ENCODE measurements at places on chromosomes 3 and 15.
A peak's percentile ranks its signal among the peaks of the same experiment; 100 is the strongest.

DNA sequence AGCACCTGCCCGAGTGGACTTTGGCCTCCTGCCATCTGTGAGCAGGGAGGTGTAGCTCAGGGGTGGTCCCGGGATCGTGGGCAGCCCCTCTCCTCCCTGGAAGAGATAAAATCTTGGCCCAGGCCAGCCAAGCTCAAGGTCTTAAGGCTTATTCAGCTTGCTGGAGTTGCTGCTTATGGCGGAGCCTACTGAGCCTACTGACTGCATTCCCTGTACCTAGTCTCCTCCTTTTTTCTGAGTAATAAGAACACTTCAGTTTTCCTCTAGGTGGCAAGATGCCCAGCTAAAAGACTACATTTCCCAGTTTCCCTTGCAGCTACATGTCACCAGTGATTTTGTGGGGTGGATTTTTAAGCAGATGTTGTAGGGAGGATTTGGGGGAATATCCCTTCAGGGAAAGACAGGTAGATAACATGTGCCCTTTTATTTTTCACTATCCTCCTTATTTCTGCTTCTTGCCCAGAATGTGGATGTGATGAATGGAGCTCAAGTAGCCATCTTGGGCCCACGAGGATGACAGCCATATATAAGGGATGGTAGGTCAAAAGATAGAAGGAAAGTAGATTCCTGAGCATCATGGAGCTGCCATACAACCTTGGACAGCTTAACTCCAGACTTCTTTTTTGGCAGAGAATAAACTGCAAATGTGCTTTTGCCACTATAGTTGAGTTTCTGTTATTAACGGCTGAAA, 41.4 kb upstream of the INSYN1 start:
- no peak for DNase-seq

DNA sequence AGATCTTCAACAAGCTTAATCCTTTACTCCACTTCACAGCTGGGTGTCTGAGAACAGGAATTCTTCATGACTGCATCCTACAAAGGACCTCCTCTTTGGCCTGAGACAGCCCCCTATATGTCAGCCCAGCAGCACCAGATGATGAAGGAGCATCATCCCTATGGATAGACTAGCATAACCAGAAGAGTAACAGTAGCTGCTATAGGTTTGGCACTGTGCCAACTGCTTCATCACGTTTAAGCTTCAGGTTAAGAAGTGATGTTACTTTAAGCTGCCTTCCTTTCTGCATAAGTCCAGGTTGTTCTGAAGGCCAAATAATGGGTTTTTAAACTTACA, 50.6 kb downstream of the CMSS1 start:
- DNase-seq, result no peak

GRCh38 chr15:56613811-56614210, 119.5 kb downstream of the ZNF280D start:
- no peak for DNase-seq

GRCh38 chr3:71260782-71261181, 322.7 kb downstream of the FOXP1 start:
- no peak for DNase-seq

GRCh38 chr3:125356140-125357026, 18.7 kb downstream of the ZNF148 start:
- no peak for DNase-seq

DNA sequence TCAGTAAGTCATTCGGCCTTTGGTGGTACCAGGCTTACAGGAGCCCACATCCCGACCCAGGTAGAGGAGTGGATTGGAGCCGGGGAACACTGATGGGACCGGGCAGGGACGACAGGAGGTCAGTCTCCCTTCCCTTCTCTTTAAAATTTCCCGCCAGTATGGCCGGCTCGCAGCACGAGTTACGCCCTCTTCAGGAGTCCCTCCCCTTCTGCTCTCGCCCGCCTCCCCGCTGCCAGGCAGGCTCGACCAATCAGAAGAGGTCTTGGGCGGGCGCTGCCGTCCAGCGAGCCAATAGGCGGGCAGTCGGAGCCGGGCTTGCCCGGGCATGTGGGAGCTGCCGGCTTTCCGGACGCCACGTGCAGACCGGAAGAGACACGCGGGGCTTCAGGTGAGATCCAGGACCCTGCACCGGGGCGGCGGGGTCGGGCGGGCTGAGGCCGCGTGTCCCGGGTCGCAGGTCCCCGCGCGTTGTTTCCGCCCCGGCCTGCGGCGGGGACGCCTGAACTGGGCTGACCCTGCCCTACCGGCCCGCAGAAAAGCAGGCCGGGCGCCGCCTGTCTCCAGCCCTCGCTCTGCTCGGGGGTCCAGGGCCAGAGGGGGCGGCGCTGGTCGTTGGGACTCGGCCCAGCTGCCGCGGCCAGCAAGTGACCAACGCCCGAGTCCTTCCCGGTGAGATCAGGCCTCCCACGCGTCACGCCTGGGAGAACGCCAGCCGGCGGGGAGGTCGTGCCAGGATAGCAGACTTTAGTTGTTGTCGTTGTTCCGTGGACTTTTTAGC, at the start of gene AEN:
AEN (plus strand) TSS at position 346 of the 778 bp plus-strand sequence. CDS start 4,870 bp downstream, outside the sequence.
- DNase-seq, result peak; percentile 96

GRCh38 chr3:128546646-128547045, 53.6 kb upstream of the GATA2 start:
- DNase-seq, result no peak

GRCh38 chr3:64634417-64634816, 53.4 kb downstream of the ADAMTS9 start:
- no peak for DNase-seq

- no peak for DNase-seq
Measured at GRCh38 chr15:51263726-51264125, 74.7 kb downstream of the CYP19A1 start.

Data from activated effector memory CD4-positive, alpha-beta T cell treated with Interleukin-2 at 50 U/mL for 16 hours (primary cell).